ENCODE measurements at places on chromosomes 2 and 18. TPM values are rescaled to one million over a fixed set of nuclear protein-coding genes. Genes with fewer than 3 reads are reported as not detected.

DNA sequence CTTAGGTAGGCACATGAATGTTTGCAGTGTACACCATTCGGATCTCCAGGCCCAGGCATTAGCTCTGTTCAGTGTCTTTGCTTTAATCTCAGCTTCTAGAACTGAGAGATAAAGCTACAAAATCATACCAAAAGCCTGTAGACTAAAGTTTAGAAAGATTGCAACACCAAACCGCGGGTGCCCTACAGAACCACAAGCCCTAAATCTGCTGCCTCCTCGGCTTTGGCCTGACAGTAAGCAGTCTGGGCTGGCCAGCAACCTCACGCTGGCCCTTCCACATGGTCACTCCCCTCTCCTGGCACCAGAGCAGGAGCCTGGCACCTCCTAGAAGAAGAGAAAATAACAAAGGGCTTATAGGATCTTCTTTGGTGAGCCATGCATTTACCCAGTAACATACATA, 8.9 kb upstream of the OSR1 start:
- no peaks in the 10 kb centered on the region for H3K27me3 ChIP-seq
- H3K4me3 ChIP-seq = no peak overlapping the region
- no peak for DNase-seq
- no peaks in the 10 kb centered on the region for H3K36me3 ChIP-seq
- no peak overlapping the region for H3K27ac ChIP-seq

GRCh38 chr2:18332477-18332876, 228.0 kb downstream of the RDH14 start:
- no peaks in the 10 kb centered on the region for H3K36me3 ChIP-seq
- H3K4me1 ChIP-seq = no peaks in the 10 kb centered on the region
- DNase-seq = peak; percentile 69
- no peak overlapping the region for H3K4me3 ChIP-seq

GRCh38 chr18:79203017-79203605, 133.9 kb downstream of the ATP9B start:
- no peaks in the 10 kb centered on the region for H3K4me1 ChIP-seq
- H3K27me3 ChIP-seq = no peaks in the 10 kb centered on the region
- peaks cover 14% of the 10 kb centered on the region for H3K36me3 ChIP-seq
- no peak overlapping the region for H3K4me3 ChIP-seq

DNA sequence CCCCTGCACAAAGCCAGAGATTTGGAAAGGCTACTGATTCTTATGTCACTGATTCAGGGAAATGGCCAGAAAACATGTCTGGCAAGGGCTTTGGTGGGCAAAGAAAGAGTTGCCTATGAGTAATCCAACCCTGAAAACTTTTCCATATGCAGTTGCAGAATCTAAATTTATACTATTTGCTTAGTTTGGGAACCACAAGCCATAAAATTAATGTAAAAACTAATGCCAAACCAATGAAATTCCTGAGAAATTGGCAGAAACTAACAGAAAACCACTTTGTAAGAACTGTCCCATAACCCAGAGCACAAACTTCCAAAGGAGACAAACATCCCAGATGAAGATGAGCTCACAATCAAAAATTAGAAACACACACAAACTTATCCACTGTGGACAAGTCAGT, 48.8 kb downstream of the TCF4 start:
- no peaks in the 10 kb centered on the region for H3K27me3 ChIP-seq
- H3K27ac ChIP-seq = no peak overlapping the region
- peaks cover 2% of the 10 kb centered on the region for H3K4me1 ChIP-seq
- H3K36me3 ChIP-seq = no peaks in the 10 kb centered on the region
- H3K4me3 ChIP-seq = no peak overlapping the region

C2orf78 gene
- total RNA-seq = not detected

- H3K27ac ChIP-seq = no peak overlapping the region
- no peak for DNase-seq
- peaks cover 100% of the 10 kb centered on the region for H3K36me3 ChIP-seq
These were observed 38.4 kb downstream of the KIDINS220 start for GRCh38 chr2:8799004-8799403.

GRCh38 chr18:68854786-68855391, 57.0 kb downstream of the CCDC102B start:
- no peak for DNase-seq
- no peak overlapping the region for H3K27ac ChIP-seq
- H3K27me3 ChIP-seq = no peaks in the 10 kb centered on the region
- no peak overlapping the region for H3K4me3 ChIP-seq
- no peaks in the 10 kb centered on the region for H3K4me1 ChIP-seq

CDKL4 gene
- 0.85 TPM for total RNA-seq

- H3K36me3 ChIP-seq = no peaks in the 10 kb centered on the region
- H3K4me1 ChIP-seq = peaks cover 13% of the 10 kb centered on the region
- no peak overlapping the region for H3K4me3 ChIP-seq
- DNase-seq = no peak
- no peaks in the 10 kb centered on the region for H3K27me3 ChIP-seq
These were observed 168.5 kb upstream of the KLF7 start for GRCh38 chr2:207334301-207334623.

GRCh38 chr2:69241093-69241492, 145.9 kb downstream of the GFPT1 start:
- DNase-seq = no peak
- H3K4me1 ChIP-seq = no peaks in the 10 kb centered on the region
- no peak overlapping the region for H3K4me3 ChIP-seq
- H3K27ac ChIP-seq = no peak overlapping the region

DNA sequence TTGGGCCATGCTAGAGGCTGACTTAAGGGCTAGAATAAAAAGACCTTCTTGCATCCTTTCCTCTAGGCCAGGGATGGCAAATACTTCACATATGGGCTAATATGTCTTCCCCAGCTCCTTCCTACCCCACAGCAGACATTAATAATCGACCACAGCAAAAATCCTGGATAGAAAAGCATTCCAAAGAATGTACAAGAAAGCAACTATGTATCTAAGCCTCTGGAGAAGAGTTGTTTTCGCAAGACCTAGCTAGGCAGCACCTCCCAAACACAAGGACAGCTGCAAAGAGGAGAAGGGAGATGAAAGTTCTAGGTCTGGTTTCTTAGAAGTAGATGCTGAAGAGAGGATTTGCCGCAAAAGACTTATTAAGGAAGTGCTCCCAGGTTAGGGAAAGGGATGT, 372.6 kb downstream of the SLC4A3 start:
- no peaks in the 10 kb centered on the region for H3K4me1 ChIP-seq
- H3K27me3 ChIP-seq = no peaks in the 10 kb centered on the region
- H3K36me3 ChIP-seq = no peaks in the 10 kb centered on the region
- H3K4me3 ChIP-seq = no peak overlapping the region
- H3K27ac ChIP-seq = no peak overlapping the region

GRCh38 chr18:10017043-10017442, 103.2 kb downstream of the VAPA start:
- no peak for DNase-seq
- H3K27me3 ChIP-seq = no peaks in the 10 kb centered on the region
- H3K27ac ChIP-seq = peak overlapping the region; percentile 55
- no peak overlapping the region for H3K4me3 ChIP-seq
- H3K4me1 ChIP-seq = peaks cover 10% of the 10 kb centered on the region

- no peaks in the 10 kb centered on the region for H3K27me3 ChIP-seq
- H3K4me1 ChIP-seq = peaks cover 27% of the 10 kb centered on the region
- DNase-seq = peak; percentile 84
- peak overlapping the region; percentile 50 for H3K27ac ChIP-seq
- H3K4me3 ChIP-seq = no peak overlapping the region
These were observed 64.5 kb upstream of the HDAC4 start for GRCh38 chr2:239465017-239466001.

CNRIP1 gene
- 12.1 TPM for total RNA-seq

GRCh38 chr18:30746224-30746623, 296.3 kb downstream of the DSC3 start:
- H3K27me3 ChIP-seq = no peaks in the 10 kb centered on the region
- H3K36me3 ChIP-seq = no peaks in the 10 kb centered on the region
- no peak overlapping the region for H3K27ac ChIP-seq
- no peak overlapping the region for H3K4me3 ChIP-seq

ATP6V1B1 gene
- total RNA-seq = not detected

- no peaks in the 10 kb centered on the region for H3K36me3 ChIP-seq
- H3K4me1 ChIP-seq = peaks cover 53% of the 10 kb centered on the region
- H3K27me3 ChIP-seq = no peaks in the 10 kb centered on the region
- peak overlapping the region; percentile 60 for H3K27ac ChIP-seq
These were observed 37.1 kb upstream of the DARS1 start for GRCh38 chr2:136022396-136023146.

GRCh38 chr2:75079575-75079974, 119.7 kb downstream of the TACR1 start:
- no peak overlapping the region for H3K4me3 ChIP-seq
- no peaks in the 10 kb centered on the region for H3K4me1 ChIP-seq
- no peak overlapping the region for H3K27ac ChIP-seq

AQP12B gene
- total RNA-seq = 0.95 TPM

DNA sequence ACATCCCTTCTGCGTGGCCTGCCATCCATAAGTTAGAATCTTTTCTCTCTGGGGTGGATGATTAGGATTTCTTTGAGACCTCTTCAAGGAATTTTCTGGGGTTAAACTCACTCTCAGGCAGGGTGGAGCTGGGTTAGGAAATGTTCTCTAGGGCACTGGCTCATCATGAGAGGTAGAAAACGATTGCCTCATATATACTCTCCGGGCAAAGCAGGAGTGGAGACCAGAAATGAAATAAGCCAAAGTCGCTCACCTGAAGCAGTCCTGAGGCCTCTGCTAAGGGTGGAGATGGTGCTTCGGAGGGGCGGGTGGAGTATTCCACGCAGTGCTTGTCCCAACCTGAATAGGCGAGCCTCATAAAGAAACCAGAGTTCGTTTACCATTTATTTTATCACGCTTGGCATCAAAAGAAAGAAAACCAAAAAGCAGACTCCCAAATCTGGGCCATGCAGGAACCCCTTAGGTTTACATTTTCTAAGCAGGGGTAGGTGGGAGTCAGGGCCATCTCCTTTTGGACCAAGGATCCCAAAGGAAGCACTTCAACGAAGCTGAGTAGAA, 249.3 kb upstream of the MEIS1 start:
- H3K36me3 ChIP-seq = no peaks in the 10 kb centered on the region
- H3K4me1 ChIP-seq = no peaks in the 10 kb centered on the region
- no peak overlapping the region for H3K4me3 ChIP-seq

DNA sequence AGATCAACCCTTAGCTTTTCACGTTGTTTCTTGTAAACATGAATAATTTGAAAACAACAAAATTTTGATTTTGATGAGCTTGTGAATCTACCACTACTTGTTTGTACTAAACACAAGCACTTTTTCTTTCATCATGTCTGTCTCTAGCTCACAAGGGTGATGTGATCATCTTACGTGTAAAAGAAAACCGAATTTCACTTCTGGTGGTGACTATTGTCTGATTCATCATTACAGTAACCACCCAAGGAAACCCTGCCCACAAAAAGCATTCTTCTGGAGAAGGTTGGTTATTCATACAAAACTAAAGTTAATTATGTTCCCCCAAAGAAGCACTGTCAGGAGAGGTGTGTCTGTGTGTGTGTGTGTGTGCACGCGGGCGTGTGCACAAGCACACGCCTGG, 285.4 kb downstream of the ZNF516 start:
- no peak overlapping the region for H3K4me3 ChIP-seq
- H3K27ac ChIP-seq = no peak overlapping the region
- peaks cover 4% of the 10 kb centered on the region for H3K27me3 ChIP-seq
- H3K4me1 ChIP-seq = no peaks in the 10 kb centered on the region
- no peaks in the 10 kb centered on the region for H3K36me3 ChIP-seq

- no peaks in the 10 kb centered on the region for H3K4me1 ChIP-seq
- DNase-seq = no peak
These were observed 12.8 kb downstream of the PXDN start for GRCh38 chr2:1731447-1731962.

APOB gene
- 2.5 TPM for total RNA-seq

DNA sequence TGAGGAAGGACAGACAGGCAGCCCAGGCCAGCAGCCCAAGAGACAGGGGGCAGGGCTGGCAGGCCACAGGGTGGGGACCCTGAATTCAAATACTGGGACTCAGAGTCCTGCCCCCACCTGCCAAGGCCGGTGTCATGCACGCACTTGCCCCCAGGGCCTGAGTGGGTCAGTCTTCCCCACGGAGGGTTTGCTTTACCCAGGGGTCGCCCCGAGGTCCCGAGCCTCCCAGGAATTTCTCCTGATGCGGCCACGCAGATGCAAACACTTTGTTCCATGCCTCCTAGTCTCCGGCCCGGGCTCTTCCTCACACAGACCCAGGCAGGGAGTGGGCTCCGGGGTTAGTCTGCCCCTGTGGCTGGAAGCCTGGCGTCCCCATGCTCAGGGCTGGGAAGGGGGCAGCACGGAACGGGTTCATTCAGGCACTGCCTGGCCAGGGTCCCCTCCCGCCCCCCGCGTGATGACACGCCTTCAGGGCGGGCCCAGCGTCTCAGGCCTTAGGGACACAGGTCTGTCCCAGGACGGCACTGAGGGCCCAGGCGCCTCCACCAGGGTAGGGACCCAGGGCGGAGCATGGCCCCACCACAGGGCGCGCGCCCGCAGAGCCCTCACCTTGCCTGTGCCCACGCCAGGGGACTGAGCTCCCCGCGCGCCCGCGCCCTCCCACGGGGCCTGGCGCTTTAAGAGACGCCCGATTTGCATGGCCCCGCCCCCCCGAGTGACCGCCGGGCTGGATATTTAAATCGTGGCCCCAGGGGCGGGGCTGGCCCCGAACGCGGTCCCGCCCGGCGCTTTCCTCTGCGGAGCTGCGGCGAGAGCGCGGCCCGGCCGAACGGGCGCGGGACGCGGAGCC, at the start of gene SNED1:
SNED1 (plus strand) TSS at position 763 of the 850 bp plus-strand sequence. CDS start 220 bp downstream, outside the sequence.
- H3K27me3 ChIP-seq = peaks cover 28% of the 10 kb centered on the region
- H3K4me3 ChIP-seq = peak within 1 kb of the TSS; percentile 50
- peak; percentile 93 for DNase-seq
- peaks cover 42% of the 10 kb centered on the region for H3K4me1 ChIP-seq

GRCh38 chr18:12333506-12334290, 25.7 kb downstream of the TUBB6 start:
- H3K27me3 ChIP-seq = no peaks in the 10 kb centered on the region
- no peak for DNase-seq
- H3K27ac ChIP-seq = no peak overlapping the region
- H3K4me3 ChIP-seq = no peak overlapping the region
- H3K4me1 ChIP-seq = no peaks in the 10 kb centered on the region
- no peaks in the 10 kb centered on the region for H3K36me3 ChIP-seq

- H3K4me3 ChIP-seq = no peak overlapping the region
- H3K27me3 ChIP-seq = no peaks in the 10 kb centered on the region
- H3K27ac ChIP-seq = peak overlapping the region; percentile 58
- no peaks in the 10 kb centered on the region for H3K36me3 ChIP-seq
- DNase-seq = no peak
- H3K4me1 ChIP-seq = peaks cover 34% of the 10 kb centered on the region
These were observed 52.6 kb downstream of the NEDD4L start for GRCh38 chr18:58096658-58097057.

RBFA gene
- total RNA-seq = 31.1 TPM

- no peaks in the 10 kb centered on the region for H3K27me3 ChIP-seq
- peak overlapping the region; percentile 16 for H3K27ac ChIP-seq
- H3K4me3 ChIP-seq = no peak overlapping the region
- H3K4me1 ChIP-seq = peaks cover 60% of the 10 kb centered on the region
- DNase-seq = no peak
- H3K36me3 ChIP-seq = peaks cover 17% of the 10 kb centered on the region
These were observed 157.5 kb downstream of the MGAT5 start for GRCh38 chr2:134411279-134411827.

GRCh38 chr18:13229001-13229671, 10.6 kb downstream of the LDLRAD4 start:
- DNase-seq = no peak
- no peaks in the 10 kb centered on the region for H3K27me3 ChIP-seq
- no peak overlapping the region for H3K27ac ChIP-seq
- H3K4me1 ChIP-seq = no peaks in the 10 kb centered on the region
- H3K4me3 ChIP-seq = no peak overlapping the region
- H3K36me3 ChIP-seq = no peaks in the 10 kb centered on the region

PLB1 gene
- 12.9 TPM for total RNA-seq

- H3K4me1 ChIP-seq = no peaks in the 10 kb centered on the region
- no peak overlapping the region for H3K27ac ChIP-seq
- H3K27me3 ChIP-seq = no peaks in the 10 kb centered on the region
- no peak overlapping the region for H3K4me3 ChIP-seq
- H3K36me3 ChIP-seq = no peaks in the 10 kb centered on the region
- no peak for DNase-seq
These were observed 306.9 kb downstream of the GULP1 start for GRCh38 chr2:188598551-188598950.

UGT1A6 gene
- total RNA-seq = not detected
